ENCODE measurements at places on chromosomes 13 and 19.

- DNase-seq, result no peak
Measured at GRCh38 chr19:4754248-4754647, 30.6 kb upstream of the DPP9 start.

DNA sequence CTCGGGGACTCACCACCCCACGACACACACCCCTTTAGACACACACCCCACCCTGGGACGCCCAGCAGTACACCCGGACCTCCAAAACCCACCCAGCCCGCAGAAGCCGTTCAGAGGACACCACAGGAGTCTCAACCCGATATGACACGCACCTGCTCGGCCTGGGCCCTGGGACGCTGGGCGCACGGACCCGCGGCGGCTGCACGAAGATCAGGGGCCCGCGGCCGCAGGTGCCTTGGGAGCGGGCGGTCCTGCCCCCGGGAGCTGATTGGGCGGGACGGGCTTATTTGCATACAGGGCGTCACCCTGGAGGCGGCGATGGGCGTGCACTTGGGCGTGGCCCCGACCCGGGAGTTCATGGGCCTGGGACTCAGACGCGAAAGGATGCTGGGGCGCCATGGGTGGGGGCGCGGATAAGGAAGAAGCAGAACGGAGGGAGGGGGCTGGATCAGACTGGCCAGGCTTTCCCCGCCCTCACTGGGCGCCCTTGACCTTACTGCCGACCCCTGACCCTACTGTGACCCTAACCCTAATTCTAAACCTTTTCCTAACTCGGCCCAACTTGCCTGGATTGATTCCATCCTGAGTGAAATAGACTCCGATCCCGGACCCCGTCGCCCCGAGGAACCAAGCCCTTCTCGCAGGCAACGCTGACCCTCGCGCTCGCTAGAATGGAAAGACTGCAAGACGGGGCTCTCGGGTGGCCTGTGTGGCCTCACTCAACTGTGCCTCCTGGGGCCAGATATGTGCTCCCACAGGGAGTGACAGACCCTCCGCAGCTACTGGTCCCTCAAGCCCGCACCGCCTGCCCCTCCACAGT lies at the start of gene MEF2B:
Gene MEF2B (minus strand): TSS at position 211 of the 820 bp plus-strand sequence. CDS start 19,528 bp downstream, outside the sequence.
- DNase-seq, result peak; percentile 66

DNA sequence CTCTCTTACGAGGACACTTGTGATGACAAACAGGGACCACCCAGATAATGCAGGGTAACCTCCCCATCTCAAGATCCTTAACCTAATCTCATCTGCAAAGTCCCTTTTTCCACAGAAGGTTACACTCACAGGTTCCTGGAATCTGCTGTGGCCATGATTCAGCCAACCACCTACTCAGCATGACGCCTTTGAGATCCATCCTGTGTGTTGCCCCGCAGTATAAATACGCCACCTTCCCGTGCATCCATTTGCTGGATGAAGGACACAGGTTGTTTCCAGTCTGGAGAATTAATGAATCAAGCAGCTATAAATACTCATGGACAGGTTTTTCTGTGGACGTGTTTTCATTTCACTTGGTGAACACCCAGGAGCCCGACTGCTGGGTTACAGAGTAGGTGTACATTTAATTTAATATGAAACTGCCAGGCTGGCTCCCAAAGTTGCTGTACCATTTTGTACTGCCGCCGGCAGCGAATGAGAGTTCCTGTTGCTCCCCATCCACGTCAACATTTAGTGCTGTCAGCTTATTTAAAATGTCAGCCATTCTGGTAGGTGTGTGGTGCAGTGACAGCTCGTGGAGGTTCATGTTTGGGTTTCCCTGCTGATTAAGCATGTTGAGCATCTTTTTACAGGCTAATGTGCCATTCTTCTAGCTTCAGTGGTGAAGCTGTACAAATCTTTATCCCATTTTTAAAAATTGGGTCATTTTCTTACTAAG lies 40.2 kb downstream of the ELL start:
- DNase-seq, result no peak

DNA sequence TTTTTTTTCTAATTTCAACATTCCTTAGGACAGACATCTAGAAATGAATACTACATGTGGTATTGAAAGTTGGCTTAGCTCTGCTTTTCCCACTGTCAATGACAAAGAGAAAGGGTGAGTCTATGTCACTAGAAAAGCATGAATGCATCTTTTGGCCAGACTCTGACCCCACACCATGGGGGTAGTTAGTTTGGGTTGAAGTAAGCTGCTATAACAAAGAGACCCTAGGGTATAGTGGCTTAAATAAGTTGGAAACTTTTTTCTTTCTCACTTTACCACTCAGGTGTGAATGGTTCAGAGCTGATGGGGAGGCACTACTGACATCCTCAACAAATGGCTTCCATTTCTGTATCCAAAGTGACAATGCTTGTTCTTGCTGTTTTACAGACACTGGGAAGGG lies 161.5 kb downstream of the DLEU7 start:
- no peak for DNase-seq

- no peak for DNase-seq
Measured at GRCh38 chr13:32334671-32335070, 19.4 kb downstream of the BRCA2 start.

DNA sequence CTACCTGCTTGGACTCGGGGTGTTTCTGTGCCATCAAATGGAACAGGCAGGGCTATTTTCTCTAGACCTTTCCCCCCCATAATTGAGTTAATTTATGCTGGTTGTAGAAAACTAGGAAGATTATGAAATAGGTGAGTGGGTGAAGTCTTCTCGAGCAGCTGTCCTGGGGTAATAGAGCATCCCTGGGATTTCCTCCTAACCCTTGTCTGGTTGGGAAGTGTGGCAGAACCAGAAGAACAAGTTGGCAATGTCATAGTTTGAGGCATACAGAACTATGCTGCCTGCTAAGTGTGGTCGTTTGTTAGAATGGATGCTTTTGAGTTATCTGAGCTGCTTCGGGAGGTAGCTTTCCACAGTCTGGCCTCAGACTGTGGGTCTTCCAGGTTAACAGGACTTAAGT lies 3.7 kb downstream of the GATAD2A start:
- DNase-seq, result no peak

GRCh38 chr19:18943465-18943864 lies 2.4 kb upstream of the HOMER3 start:
- DNase-seq, result no peak

- DNase-seq, result no peak
Measured at GRCh38 chr19:5434970-5435641, 20.1 kb upstream of the ZNRF4 start.

- no peak for DNase-seq
Measured at GRCh38 chr19:35291916-35292315, at the start of gene MAG. Gene MAG (plus strand): TSS chr19:35292161. CDS start chr19:35295409, 3,248 bp downstream.

GRCh38 chr13:46615888-46616531 lies 63.0 kb downstream of the LRCH1 start:
- no peak for DNase-seq

- no peak for DNase-seq
Measured at GRCh38 chr19:1754636-1755466, 1.5 kb downstream of the ONECUT3 start.

GRCh38 chr19:3556978-3557460 lies 367 bp downstream of the MFSD12 start:
- no peak for DNase-seq

DNA sequence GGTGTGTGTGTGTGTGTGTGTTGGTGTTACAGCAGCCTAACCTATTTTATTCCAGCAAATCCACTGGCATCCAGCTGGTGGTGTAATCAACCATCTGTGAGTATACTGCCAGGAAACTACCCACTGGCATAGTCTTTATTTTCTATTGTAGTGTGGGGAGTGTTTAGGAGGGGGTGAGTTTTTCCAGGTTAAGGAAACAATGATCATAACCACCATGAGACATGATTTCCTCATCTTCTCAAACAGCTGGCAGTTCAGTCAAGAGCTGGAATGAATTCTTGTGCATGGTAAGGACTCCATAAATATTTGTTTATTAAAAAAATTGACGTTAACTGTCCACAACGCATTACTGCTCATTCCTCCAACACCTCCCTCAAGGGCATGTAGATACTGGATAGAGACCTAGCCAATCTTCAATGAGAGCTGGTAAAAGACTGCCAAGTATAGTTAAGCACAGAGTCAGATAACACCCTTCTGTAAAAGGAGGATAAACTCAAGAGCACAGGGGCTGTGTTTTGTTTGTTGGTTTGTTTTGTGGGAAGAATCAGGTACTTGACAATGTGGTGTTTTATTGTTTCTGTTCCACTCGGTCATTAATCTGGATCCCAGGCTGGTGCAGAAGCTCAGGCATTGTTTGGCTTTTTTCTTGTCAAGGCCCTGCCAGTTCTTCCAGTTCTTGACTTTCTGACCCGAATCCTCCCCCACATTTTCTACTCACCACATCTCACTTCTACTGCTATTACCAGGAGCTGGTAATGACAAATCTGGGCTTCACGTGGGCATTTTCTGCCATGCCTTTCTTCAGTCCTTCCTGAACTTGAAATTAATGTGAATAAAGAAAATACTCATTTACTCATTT lies 31.6 kb upstream of the SLC46A3 start:
- no peak for DNase-seq

DNA sequence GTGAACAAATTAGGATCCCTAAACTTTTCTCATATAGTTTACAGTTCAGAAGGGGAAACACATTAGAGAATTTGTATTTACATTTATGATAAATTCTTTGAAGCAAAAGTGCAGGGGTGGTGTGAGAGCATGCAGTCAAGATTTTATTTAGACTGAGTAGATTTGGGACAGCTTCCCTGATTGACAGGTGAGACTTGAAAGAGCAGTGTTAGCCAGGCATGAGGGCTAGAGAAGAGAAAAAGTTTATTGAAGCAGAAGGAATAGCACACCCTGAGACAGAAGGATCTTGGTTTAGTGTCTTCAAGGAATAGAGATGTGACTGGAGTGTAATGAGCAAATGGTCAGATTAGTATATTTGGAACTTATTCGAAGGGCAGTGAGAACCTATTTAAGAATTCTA lies 50.5 kb downstream of the PDS5B start:
- no peak for DNase-seq

- DNase-seq, result no peak
Measured at GRCh38 chr13:67520886-67521285, 290.8 kb upstream of the PCDH9 start.
